ENCODE measurements at places on chromosomes 7 and 10.

DNA sequence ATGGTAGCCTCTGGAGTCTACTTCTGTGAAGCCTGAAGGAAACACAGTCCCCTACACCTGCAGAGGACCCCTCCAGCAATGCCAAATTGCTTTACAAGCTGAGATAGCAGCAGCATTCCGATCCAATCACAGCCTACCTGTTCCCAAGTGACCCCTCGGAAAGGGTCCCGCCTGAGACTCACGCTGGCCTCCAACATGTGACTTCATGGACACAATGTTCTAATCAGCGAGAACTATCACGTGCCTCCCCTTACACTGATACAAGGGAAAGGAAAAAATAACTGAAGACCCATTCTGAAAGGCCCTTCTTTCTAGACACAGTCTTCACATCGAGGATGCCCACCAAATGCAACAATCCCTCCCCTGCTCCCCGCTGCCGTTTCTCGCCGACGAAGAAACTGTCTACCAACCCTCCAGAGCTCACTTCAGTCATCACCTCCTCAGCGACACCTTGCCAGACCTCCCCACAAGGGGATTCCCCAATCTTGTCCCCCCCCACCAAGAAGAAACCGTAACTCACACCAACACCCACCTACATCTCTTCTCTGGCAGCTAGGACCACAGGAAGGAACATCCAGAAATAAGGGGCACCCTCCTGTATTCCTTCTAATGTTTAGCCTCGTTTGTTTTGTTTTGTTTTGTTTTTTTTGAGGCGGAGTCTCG, 1.8 kb downstream of the SNX8 start:
- no peak for DNase-seq

GRCh38 chr10:16965344-16965616, 148.1 kb upstream of the RSU1 start:
- no peak for DNase-seq

DNA sequence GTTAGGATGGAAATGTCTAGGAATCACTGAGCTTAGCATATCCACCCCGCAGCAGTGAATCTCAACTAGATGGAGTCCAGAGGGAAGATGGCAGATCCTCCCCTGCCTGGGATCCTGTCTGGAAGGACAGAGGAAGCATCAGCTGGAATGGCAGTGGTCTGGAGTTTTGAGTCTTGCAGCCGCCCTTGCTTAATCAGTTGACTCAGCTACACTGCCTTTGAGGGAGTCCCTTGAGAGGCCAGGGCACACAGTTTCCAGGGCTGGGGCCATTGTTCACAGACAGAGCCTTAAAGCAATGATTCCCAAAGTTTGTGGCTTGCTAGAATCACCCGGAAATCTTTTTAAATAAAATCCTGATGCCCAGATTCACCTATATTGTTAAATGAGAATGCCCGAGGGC, 128.1 kb downstream of the NT5C2 start:
- DNase-seq = no peak

DNA sequence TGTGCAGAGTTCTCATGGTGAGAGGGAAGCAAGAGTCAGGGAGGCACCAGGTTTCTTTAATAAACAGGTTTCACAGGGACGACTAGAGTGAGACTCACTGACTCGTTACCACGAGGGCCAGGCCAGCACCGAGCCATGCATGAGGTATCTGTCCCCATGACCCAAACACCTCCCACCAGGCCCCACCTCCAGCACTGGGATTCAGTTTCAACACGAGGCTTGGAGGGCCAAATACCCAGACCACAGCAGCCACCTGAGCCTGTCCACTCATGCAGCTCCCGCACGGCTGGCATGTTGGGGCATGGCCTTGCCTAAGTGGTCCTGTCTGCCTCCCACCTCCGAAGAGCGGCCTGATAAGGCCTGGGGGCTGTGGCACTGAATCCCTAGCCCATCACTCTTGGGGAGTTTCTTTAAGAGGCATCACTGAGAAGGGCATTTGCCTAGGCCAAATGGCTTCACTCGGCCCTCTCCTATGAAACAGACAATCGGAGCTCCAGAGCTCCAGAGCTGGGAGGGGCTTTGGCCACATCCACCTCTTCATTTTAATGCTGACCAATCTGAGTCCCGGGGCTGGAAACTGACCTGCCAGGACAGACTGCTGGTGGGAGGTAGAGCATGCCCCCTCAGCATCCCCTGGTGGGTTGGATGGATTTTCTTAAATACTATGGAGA, 157.8 kb downstream of the DNAJB6 start:
- no peak for DNase-seq

- no peak for DNase-seq
Measured at GRCh38 chr7:64885520-64886240, 17.4 kb upstream of the ZNF273 start.

GRCh38 chr7:157278791-157279724, 57.7 kb upstream of the DNAJB6 start:
- DNase-seq = no peak

- no peak for DNase-seq
Measured at GRCh38 chr7:115447495-115447894, 525.6 kb downstream of the MDFIC start.

- no peak for DNase-seq
Measured at GRCh38 chr7:30848121-30848855, 63.4 kb upstream of the AQP1 start.

DNA sequence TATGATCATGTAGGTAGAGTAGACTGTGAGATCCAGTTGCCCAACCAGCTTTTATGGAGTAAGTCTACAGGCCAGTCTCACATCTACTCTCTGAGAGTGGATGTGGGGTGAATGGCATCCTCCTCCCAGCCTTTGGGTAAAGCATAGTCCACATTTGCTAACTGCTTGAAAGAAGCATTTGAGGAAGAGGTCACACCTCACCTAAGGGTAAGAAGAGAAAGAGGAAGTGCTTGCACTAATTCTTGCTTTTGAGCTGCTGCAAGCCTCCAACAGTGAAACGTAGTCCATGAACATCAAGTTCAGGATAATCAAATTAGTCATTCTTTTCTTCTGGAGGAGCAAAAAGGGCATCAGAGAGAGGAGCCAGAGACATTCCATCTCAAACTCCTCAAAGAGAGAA, 93.9 kb upstream of the AGR3 start:
- no peak for DNase-seq

DNA sequence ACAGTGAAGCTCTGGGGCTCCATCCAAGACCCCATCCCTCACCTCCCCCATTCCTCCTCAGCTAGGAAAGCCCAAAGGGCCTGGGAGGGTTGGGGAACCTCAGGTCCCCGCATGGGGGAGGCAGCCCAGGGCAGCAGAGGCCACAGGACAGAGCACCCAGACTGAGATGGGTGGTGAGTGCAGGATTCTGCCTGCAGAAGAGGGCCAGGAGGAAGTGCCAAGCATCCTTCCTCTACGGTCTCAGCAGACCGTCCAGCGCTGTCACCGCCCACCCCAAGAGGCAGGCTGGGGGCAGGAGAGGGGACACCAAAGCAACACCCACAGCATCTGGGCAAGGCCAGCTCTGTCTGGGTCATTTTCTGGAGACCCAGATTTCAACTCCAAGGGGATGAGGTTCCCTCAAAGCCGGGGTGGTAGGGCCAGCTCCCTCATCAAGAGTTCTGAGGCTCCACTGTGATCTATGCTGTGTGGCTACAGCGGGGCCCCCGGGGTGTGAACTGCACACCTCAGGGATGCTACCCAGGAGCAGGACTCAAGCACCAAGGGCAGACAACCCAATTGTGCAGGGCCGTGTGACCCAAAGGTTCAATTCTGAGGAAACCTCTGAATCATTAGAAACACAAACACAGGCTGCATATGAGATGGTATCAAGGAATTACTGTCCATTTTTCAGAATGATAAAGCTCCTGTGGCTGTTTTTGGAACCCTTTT, 46.8 kb downstream of the CAMK2B start:
- DNase-seq = no peak
